ENCODE measurements at places on chromosomes 3 and 15.
A peak's percentile ranks its signal among the peaks of the same experiment; 100 is the strongest.

DNA sequence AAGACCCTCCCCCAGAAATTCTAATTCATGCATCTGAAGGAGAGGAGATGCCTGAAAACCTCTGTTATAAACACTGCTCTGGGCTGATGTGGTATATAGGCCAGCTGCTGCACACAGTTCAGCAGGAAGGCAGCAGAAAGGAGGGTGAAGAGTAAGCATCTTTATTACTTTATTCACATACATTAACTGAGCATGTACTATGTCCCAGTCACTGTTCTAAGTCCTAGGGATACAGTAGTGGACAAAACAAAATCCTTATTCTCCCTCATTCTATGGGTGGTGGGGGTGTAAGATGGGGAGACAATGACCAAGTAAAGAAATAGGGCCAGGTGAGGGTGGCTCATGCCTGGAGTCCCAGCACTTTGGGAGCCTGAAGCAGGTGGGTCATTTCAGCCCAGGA, 17.8 kb upstream of the CHRNB4 start:
- no peak for DNase-seq

GRCh38 chr3:90121326-90121725, 1013.9 kb downstream of the EPHA3 start:
- no peak for DNase-seq

GRCh38 chr15:31267161-31268107, 59.2 kb upstream of the KLF13 start:
- DNase-seq: no peak

DNA sequence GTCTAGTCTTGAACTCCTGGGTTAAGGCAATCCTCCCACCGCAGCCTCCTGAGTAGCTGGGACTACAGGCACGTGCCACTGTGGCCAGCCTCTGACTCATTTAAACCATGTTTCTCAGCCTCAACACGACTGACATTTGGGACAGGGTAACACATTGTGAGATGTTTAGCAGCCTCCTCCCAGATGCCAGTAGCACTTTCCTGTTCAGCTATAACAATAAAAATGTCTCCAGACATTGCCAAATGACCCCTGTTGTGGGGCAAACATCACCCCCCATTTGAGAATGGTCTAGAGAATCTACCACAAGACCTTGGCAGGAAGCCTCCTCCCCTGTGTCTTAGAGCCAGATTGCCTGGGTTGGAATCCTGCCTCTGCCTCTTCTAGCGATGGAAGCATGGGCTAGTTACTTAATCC, 8.4 kb downstream of the TMEM40 start:
- DNase-seq: peak; percentile 80

DNA sequence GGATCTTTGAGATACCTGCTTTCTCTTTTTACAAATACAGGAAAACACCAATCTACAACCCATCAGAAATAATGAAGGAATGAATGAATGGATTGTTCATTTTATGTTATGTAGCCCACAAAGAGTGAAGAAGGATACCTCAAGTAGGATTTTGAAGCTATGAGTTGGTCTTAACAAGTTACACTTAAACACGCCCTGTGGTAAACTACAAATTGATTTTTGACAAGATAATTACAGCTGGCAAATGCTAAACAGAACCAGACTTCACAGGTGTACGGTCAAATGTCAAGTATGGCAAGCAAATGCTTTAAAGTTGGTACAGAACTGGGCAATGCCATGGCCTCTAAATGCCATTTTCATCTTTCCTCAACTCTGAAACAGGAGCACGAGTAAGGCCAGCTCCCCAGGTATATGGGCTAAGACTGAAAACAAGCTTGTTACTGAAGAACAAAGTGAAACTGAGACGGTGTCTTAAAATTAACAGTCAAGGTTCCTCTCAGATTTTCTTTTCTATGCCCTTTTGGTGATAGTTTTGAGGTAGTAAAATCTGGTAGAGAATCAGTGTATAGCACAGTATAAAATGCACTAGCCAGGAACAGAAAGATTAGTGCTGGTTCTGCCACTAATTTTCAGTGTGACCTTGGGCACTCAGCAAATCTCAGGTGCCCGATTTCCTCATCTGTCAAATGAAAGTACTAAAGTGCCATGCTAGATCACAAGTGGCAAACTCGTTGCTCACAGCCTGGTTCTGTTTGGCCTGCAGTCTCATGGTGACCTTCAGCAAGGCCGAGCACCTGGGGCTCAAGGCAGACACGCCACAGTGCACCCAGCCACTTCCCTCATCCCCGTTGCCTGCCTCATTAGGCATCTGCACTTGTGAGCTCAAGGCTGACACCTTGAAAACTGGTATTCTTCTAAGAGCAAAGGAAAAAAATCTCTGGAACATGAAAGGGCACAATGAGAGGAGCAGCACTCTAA, 9.5 kb downstream of the RUVBL1 start:
- no peak for DNase-seq

DNA sequence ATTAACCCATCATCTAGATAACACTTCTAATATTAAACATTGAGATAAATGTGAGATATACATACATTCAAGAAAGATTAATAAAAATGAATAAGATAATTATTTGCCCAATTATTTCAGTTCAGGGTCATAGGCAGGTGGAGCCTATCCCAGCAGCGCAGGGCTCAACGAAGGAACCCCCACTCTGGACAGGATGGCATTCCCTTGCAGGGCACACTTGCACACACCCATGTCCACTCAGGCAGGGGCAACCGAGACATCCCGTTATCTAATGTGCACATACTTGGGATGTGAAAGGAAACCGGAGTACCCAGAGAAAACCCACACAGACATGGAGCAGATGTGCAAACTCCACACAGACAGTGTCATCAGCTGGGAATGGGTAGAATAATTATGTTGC, 175.4 kb upstream of the CMC1 start:
- DNase-seq: no peak
